Astrocyte of the hippocampus (primary cell): ENCODE measurements at places on chromosomes 16 and 17.
A peak's percentile ranks its signal among the peaks of the same experiment; 100 is the strongest.

DNA sequence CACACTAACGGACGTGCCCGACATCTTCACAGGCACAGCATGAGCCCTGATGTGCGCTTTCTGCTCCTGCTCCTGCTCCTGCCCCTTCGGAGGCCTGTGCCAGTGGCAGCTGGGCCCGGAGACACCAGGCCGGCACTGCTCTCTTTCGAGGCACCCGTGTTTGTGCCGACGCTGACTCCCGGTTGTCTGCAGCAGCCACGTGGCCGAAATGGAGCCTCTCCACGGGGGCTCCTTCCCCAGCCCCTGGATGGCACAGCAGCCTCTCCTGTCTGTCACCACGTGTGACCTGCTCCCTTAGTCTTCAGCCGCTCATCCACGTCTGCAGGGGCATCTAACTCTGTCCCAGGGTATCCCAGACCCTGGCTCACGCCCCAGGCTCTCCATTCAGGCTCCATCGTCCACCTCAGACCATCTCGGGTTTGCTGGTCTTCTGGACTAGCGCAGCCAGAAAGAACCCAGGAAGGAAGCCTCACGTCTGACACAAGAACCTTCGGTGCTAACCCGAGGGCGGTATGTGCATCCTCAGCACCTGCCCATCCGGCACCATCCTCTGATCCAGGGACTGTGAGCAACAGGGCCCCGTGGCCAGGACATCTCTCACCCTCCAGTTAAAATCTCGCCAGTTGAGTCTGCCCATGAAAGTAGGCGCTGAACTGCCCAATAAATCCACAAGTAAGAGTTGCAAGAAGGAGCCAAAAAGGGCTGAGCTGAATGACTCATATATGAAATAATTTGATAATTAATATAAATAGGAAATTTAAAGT is 4.2 kb upstream of the RPH3AL start:
- no peak for DNase-seq

DNA sequence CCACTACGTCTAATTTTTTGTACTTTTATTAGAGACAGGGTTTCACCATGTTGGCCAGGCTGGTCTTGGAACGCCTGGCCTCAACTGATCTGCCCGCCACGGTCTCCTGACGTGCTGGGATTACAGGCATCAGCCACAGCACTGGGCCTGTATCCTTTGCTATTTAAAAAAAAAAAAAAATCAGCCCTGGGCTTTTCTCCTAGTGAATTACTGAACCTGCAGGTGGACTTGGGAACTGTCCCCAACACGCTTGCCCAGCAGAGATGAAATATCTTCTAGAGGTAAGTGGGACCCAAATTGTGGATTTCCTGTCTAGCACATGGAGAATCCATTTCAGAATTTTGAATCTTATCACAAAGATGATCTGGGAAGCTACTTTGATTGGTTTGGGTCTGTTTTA is 14.8 kb downstream of the CNOT1 start:
- DNase-seq: no peak

DNA sequence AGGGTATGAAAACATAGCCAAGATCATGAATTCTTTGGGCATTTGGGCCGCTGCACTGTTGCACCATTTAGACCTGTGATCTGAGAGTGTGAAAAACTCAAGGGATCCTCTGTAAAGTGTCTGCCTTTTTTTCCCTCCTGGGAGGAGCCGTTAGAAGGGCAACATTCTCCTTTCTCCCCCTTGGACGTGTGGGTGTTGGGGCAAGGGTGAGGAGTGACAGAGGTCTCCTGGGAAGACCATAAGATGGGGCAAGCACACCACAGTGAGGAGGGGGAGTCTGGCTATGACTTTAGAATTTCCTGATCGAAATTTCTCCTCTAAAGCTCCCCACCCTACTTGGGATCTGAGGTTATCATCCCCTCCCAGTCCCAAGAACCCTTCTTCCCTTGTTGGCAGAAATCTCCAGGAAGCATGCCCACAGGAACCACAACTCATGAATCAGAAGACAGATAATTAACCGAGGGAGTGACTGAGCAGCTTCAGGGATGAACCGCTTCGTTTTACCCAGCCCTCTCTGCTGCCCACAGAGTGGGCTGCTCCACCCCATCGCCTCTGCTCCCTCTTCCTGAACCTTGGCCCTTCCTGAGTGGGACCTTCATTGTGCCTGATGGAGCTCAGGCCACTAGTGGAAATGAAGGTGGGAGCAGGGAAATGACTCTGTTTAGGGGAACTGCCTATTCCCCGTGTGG is 4.2 kb downstream of the ITGB3 start:
- DNase-seq: peak; percentile 85

DNA sequence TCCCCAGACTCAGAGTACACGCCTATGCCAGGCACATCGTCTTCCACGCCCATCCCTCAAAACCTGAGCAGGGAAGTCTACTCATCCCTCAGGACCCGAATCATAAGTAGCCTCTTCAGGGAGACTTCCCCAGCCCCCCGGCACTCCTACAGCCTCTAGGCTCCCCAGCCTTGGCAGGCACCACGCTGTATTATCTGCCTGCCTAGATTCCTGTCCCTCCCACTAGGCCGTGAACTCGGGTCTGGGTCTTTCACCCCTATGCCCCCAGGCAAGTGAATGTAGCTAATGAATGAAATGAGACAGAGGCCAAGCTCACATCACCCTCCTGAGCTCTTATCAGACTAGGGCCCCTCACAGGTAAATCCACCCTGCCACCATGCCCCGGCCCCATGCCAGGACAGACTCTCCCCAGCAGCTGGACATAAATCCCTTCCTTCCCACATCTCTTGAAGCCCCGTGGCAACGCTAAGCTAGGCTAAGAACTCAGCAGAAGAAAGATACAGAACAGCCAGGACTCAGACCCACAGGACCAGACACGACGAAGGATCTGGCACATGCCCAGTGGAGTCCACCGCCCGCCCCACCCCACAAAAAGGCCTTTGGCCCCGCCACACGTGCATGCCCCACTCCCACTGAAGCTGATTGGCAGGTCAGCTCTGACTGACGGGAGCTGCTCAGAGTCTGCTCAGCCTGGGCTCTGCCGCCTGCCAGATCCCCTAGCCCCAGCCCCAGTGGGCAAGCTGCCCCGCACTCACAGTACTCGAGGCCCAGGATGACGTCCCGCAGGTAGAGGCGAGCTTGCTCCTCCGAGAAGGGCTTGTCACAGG is 13.0 kb downstream of the CAMKK1 start:
- no peak for DNase-seq

DNA sequence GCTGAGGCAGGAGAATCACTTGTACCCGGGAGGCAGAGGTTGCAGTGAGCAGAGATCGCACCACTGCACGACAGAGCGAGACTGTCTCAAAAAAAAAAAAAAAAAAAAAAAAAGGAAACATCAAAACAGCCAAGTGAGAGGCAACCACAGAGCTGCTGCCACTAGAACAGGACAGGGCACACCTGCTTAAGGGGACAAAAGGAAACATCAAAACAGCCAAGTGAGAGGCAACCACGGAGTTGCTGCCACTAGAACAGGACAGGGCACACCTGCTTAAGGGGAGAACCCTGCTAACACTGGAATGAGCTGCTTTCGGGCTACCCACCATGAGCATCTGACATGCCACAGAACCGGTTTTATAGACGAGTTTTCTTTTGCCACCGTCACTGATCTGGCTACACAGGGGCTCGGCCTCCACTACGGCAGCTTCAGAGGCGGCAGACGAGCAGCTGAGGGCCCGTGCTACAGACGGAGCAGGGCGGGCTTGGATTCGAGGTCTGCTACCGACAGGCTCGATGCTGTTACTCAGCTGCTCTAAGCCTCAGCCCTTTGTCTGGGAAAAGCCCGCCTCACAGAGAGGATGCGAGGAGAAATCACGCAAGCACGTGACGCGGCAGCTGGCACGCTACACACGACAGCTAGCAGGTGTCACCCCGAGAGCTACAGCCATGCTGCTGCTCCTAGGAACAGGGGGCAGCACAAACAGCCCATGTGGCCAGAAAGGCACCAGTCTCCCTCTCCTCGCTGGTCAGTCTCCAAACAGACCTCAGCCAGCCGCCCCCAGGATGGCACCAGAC is 2.0 kb downstream of the P4HB start:
- DNase-seq: no peak

GRCh38 chr16:19400711-19401110 is 17.0 kb upstream of the TMC5 start:
- no peak for DNase-seq

DNA sequence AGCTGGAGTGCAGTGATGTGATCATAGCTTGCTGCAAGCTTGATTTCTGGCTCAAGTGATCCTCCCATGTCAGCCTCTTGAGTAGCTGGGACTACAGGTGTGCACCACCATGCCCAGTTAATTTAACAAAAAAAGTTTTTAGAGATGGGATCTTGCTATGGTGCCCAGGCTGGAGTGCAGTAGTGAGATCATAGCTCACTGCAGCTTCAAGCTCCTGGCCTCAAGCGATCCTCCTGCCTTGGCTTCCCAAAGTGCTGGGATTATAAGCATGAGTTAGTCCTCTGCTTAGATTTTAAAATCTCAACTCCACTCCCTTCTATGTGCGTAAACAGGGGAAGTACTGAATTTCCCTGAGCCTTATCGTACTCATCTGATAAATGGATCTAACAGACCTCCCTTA is 6.3 kb downstream of the RABEP2 start:
- DNase-seq: no peak

- no peak for DNase-seq
These were observed 759 bp downstream of the UBE2O start for GRCh38 chr17:76452127-76452659.

GRCh38 chr16:53297477-53297876 is 136.8 kb upstream of the RBL2 start:
- DNase-seq: no peak

- DNase-seq: no peak
These were observed 22.6 kb upstream of the ERN1 start for GRCh38 chr17:64152428-64153125.

GRCh38 chr16:75256059-75256571 is 4.7 kb upstream of the BCAR1 start:
- DNase-seq: peak; percentile 55

DNA sequence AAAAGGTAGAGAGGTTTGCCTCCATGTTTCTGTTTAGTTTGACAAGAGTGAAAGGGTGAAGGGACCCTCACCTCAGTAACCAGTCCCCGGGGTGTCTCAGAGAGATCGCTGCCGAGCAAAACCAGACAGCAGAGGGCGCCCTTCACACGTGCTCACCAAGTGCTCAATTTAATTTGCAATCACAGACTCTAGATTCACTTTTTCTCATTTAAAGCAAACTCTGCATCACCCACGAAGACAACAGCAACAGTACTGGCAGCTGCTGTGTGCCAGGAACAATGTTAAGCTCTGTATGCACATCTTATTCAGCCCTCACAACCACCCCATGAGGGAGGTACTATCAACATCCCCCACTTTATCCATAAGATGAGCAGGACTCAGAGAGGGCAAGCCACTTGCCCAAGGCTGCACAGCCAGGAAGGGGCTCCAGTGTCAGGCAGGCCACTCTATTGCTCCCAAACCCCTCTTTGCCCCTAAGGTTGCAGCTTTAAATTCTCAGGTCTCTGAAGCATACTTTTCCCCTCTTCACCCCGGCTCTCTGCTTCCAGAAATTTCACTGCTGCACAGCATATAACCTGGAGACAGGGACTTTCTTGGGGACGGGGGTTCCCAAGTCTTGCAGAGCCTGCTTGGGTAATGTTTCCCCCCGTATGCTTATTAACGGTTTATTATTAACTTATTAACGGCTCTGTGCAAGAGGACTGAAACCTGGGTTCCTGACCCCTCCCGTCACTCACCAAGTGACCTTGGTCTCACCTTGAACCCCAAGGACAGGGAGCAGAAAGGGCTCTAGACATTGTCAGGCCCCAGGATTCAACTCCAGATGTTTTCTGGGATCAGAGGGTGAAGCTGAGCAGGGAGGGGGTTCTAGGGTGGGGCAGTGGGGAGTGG is 70.9 kb downstream of the CNGB1 start:
- peak; percentile 85 for DNase-seq

GRCh38 chr17:59026176-59026939 is 80.3 kb downstream of the TRIM37 start:
- DNase-seq: no peak

DNA sequence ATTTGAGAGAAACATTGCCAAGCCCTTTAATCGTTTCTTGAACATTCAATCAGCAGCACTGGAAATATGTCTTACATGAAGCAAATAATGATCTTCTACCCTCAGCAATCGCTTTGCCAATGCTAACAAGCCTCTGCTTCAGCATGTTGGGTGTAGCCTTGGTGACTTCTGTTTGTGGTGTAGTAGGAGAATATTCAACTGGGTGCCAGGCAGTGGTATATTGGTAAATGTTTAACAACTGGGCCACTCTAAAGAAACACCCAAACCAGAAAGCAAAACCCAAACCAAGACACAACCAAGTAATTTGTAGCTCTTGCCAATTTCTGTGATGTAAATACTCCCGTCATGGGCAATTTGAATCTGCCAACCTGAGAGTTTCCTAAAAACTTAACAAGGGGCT is 9.7 kb downstream of the CDH13 start:
- no peak for DNase-seq

GRCh38 chr17:17119533-17119932 is 77.3 kb downstream of the MPRIP start:
- DNase-seq: no peak

GRCh38 chr16:54437401-54437800 is 150.8 kb upstream of the IRX3 start:
- DNase-seq: no peak

GRCh38 chr16:20084624-20085226 is 11.0 kb upstream of the GPR139 start:
- DNase-seq: no peak

DNA sequence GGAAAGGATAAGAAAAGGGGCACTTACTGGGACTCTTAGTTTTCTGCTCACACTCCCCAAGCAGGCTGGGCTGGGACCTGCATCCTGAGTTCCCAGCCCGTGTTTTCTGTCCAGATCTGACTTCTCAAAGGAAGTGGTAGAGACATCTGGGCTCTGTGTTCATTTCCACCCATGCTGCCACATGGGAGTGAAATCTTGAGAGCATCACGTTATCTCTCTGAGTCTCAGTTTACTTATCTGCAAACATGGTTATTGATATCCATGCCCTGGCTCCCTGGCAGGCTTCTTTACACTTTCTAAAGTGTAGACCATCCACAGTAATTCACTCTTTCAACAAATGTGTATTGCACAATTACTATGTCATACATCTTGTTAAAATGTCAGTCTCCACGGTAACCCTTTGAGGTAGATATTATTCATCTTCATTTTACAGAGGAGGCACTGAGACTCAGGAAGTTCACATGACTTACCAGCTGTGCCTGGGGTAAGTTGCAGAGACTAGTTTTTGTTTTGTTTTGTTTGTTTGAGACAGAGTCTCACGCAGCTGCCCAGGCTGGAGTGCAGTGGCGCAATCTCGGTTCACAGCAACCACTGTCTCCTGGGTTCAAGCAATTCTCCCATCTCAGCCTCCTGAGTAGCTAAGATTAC is 3.4 kb downstream of the ZNF688 start:
- DNase-seq: no peak

DNA sequence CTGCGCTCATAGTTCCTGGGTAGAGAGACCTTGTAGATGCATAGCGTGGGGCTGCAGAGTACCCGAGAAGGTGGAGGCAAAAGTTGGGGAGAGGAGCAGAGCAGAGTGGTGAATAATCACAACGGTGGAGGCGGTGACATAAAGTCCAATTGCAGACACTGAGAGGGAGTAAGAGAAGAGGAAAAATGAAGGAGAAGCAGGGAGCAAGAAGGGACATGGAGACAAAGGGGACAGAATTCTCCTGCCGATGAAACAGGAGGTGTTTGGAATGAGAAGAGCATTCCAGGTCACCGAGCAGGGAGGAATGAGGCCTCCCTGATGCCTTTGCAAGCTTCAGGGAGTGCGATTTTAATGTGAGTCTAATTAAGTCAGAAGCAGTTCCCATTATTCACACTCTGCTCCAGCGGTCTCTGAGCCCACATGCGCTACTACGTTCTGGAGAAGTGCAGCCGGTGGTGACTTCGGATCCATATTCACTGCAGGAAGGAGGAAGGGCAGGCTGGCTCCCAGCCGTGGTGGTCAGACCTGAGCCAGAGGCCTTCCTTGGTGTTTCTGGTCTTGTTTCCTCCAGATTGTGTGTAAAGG is 108.0 kb upstream of the DNAH9 start:
- no peak for DNase-seq
